ENCODE measurements at places on chromosomes 13 and 19.
A peak's percentile ranks its signal among the peaks of the same experiment; 100 is the strongest.

- DNase-seq: peak; percentile 58
Measured at GRCh38 chr13:75135325-75135825, 346.6 kb downstream of the TBC1D4 start.

- DNase-seq: no peak
Measured at GRCh38 chr13:110450941-110451730, 110.4 kb downstream of the RAB20 start.

DNA sequence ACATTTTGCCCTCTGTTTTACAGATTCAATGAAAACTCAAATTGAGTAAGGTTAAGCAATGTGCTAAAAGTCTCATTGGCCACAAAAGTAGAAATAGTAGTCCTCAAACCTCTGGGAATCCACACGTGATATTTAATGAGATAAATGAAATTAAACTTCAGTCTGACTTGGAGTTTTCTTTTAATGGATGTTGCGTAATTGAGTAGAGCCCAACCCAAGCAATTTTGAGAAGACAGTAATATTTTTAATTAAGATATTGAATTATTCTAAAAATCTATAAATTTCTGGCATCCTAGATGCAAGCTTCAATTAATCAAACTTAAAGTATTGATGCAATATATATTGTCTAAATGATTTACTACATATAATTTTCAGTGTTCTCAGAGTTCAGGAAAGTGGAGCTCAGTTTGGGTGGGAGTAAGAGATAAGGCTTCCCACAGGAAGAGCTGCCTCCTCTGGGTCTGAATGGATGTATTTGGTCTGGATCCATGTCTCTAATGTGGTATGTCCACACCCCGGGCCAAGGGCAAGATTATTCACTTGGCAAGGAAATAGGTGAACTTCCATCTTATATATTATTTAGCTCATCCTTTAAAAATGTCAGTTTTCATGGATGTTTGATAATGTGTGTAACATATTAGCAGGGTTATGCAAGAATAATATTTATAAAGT, 6.9 kb downstream of the MBNL2 start:
- no peak for DNase-seq

DNA sequence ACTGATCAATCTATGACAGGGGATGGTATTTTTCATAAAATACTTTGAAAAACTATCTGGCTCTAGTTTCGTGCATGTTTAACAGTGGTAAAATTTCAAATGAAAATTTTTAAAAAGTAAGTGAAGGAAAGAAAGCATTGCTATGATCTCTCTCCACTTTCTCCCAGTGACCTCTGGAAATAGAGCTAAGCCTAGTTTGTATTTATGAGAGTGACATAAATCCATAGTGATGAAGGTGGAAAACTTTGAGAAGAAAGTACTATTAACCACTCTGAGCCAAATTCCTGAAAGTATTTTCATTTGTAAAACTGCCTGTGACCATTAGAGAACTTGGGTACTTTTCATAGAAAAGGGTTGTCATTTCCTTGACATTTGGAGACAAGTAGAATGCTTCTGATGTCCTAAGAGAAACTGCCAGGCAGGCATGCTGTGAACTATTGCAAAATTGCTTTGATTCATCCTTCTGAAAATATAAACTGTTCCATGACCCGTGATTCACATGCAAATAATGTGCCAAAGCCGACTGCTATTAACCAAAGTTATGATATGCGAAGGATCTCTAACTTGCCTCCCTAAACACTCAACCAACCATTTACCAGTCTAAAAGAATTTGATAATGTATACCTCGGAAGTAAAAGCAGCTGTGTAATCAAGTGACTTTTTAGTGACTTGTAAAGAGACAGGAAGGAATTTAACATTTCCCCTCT, 133.2 kb downstream of the VWA8 start:
- DNase-seq: peak; percentile 86

DNA sequence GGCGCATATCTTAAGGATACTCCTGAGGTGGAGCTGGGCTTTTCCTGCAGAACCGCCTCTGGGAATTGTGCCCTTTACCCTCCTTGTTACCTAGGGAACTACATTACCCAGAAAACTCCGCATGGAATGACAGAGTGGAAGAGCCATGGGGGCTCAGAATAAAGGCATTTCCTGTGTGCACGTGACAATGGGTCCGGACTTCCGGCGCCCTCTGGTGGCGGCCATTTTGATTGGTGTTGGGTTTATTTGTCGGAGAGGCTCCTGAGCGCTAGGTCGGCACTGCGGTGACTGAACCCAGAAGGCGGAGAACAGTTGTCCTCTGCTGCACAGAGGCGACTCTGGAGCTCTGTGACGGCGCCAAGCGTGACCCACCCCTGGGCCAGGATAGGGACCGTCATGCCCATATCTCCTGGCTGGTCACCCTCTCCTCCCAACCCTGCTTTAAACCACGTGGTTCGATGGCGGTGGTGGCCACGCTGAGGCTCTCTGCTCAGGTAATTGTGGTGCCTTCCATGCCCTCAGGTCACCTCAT, at the start of gene ZNF587B:
TSS of gene ZNF587B (plus strand) at position 229 of the 532 bp plus-strand sequence. CDS start at position 459, 230 bp downstream.
- no peak for DNase-seq

GRCh38 chr13:28455580-28456194, 39.2 kb downstream of the FLT1 start:
- no peak for DNase-seq

- no peak for DNase-seq
Measured at GRCh38 chr13:98295371-98295770, 118.3 kb upstream of the RNF113B start.

DNA sequence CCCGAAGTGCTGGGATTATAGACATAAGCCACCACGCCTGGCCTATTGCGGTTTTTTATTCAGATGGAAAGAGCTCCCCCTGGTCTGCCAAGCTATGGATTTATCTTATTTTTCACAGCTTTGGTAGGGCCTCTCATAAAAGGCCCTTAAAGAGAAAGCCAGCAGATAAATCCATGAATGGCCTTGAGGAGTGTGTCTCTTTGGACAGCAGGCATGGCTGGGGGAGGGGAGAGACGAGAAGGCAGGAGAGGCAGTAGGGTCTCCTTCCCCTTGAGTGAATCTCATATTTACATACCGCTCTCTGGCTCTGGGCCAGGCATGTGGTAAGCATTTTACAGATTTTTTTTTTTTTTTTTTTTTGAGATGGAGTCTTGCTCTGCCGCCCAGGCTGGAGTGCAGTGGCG, 25.2 kb downstream of the MARK4 start:
- DNase-seq: no peak

DNA sequence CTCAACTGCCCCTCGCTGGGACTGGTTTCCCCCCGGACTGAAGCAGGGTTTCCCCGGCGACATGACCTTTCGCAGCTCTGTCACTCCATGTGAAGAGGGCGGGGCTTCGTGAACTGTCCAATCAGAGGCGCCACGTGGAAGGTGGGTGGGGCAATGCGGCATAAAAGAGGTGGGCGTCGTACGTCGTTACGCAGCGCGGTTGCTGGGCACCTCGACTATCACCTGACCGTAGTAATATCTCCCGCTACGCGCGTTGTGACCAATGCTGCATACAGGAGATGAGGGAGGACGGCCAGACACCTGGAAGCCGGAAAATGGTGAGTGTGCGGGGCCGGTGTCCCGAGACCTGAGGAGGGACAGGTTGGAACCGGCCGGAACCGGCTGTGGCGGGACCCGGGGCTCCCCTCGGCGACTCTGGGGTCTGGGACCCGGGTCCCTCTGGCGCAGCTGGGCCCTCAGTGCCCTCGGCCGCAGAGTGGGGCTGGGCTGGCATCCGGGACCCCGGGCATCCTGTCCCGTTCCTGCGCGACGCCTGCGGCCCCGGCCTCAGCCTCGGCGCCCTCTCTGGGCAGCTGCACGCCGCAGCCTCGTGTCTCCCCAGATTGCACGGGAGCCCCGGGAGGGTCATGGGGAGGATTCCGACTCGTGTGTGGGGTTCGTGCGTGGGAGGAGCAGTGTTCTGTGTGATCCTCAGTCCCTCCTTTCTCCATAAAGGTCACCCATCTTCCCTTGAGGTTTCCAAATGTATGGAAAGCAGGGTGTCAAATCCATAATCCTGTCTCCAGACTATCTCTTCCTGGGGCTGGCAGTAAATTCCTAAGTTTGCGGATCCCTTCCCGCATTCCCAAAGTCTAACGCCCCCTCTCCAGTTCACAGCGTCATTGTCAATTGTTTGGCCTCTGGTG, 32.2 kb downstream of the ZNF136 start:
- no peak for DNase-seq

GRCh38 chr13:47237571-47237970, 340.7 kb upstream of the HTR2A start:
- DNase-seq: no peak

GRCh38 chr13:30395192-30396158, 26.8 kb upstream of the UBE2L5 start:
- peak; percentile 84 for DNase-seq

DNA sequence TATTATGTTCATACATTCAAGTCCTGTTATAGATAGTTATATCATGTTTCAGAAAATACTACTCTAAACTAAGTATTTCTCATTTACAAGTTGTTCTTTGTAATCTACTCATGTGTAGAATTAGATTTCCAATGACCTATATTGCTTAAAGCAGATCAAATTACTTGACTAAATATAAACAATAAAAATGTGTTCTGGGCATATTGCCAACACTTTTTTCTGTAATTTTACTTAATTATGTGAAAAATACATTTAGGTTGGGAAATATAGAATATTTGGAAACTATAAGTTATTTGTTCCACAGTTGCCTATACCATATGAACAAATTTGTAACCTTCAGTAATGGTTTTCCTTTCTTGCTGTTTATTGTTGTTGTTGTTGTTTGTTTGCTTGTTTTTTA, 275.2 kb upstream of the PCDH9 start:
- DNase-seq: no peak

- no peak for DNase-seq
Measured at GRCh38 chr19:37654629-37655300, 500 bp downstream of the ZFP30 start.

GRCh38 chr13:45837111-45837510, 14.4 kb downstream of the SIAH3 start:
- no peak for DNase-seq

DNA sequence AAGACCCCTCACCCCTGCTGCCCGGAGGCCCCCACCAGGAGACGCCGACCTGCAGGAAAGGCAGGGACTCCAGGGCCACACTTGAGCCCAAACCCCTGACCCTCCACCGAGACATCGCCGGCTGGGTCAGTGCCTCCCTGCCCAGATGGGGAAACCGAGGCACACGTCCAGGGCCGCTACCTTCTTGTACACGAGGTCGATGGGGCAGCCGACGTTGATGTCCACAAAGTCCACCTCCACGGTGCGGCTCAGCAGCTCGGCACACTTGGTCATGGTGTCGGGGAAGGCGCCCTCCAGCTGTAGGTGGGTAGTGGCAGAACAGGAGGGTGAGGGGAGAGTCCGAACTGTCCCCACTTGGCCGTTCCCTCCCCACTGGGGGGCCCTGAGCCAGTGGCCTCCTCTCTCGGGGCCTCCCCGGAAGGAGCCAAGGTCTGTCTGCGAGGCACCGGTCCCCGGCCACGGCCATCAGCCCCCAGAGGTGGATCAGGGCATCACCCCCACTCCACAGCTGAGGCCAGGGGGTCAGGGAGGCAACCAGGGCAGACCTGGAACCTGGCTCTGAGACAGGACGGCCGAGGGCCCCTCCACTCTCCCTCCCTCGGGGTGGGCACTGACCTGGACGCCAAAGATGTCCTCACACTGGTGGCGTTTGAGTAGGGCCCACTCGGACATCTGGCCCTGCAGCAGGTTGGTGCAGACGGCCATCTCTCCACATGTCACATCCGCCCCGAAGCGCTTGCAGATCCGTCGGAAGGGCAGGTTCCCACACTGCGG, 3.0 kb upstream of the PRR22 start:
- no peak for DNase-seq

GRCh38 chr13:51938454-51938853, 72.8 kb downstream of the ATP7B start:
- DNase-seq: no peak

- DNase-seq: no peak
Measured at GRCh38 chr19:35208121-35208520, 20.4 kb downstream of the FAM187B start.

- no peak for DNase-seq
Measured at GRCh38 chr19:17149393-17150135, 65.6 kb upstream of the USE1 start.

DNA sequence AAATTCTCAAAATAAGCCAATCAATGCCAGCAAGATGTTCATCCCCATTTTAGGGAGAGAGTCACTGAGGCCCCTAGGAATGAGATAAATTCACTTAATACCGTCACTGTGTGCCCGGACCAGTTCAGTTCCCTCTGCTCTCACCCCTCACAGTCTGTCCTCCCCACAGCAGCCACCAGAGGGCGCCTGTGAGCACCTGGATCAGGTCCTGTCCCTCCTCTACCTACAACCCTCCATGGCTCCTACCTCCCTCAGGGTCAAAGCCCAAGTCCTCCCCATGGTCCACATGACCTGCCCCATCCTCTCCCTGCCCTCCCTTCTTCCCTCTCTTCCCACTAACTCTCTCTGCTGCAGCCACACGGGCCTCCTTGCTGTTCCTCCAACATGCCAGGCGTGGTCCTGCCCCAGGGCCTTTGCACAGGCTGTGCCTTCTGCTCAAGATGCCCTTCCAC, 42.0 kb upstream of the NFIC start:
- DNase-seq: no peak

DNA sequence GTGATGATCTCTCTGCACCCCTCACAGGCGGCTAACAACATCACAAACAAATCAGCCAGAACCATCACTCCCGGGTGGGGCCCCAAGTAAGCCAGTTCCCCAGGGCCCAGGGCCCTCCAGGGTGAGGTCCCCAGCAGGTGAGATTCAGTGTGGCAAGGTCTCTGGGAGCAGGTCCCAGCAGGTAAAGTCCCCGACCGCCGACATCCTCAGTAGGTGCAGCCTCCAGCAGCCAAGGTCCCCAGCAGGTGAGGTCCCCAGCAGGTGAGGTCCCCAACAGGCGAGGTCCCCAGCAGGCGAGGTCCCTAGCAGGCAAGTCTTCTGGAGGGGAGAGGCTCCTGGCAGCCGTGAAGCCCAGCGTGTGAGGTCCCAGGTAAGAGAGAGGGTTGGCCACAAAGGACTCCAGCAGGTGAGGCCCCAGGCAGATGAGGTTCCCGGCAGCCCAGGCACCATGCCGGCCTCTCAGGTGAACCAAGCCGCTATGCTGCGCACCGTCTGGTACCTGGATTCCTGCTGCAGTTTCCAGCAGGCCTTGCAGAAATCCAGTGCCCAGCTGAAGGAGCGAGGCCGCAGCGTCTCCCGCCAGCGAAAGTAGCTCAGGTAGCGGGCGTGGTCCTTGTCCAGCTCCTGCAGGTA, 3.9 kb upstream of the FUT6 start:
- no peak for DNase-seq

DNA sequence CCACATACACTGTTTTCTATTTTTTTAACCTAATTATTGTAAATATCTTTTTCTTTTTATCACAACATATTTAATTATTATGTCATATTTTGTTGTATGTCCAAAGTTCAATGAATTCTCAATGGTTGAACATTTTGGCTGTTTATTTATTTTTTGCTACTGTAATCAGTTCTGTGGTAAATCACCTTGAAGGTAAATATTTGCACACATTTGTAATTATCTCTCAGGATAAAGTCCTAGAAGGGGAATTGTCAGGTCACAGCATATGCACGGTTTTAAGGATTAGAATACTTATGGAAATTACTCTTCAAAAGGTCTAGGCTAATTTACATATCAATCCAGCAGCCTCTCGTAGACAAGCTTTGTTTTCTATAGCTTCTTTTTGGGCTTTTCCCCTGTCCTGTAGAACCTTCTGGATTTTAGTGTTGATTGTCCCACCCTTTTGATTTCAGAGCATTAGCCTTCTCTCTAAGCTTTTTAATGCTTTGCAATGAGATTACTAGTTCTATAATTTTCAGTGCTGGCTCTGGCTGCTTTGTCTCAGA, 362.6 kb downstream of the KCNRG start:
- DNase-seq: no peak
